Fibroblast of the conjunctiva (primary cell): ENCODE measurements at places on chromosomes 12 and 14.

DNA sequence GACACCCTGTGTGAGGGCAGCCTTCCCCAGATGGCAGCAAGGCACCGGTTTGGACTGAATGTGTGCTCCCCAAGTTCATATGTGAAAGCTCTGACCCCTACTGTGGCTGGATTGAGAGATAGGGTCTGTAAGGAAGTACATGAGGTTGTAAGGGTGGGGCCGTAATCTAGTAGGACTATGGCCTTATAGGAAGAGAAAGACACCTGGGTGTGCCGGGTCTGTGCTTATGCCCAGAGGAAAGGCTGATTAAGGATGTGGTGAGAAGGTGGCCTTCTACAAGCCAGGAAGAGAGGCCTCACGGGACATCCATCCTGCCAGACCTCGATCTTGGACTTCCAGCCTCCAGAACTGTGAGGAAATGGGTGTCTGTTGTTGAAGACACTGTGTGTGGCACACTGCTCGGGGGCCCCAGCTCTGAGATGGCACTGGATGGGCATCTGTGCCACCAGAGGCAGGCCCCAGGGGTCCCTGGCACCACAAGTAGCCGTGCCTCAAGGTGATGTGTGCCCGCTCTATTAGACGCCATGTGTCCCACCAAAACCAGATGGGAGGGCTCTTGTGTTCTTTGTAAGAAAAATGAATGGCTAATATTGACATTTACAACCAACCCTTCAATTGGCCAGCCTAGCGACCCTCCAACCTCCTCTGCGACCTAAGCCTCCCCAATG is 22.0 kb downstream of the FGF6 start:
- DNase-seq: no peak

- no peak for DNase-seq
Observed at GRCh38 chr14:95523051-95523814, 6.8 kb upstream of the SYNE3 start.

- no peak for DNase-seq
Observed at GRCh38 chr12:106602076-106602475, 19.3 kb downstream of the RFX4 start.

DNA sequence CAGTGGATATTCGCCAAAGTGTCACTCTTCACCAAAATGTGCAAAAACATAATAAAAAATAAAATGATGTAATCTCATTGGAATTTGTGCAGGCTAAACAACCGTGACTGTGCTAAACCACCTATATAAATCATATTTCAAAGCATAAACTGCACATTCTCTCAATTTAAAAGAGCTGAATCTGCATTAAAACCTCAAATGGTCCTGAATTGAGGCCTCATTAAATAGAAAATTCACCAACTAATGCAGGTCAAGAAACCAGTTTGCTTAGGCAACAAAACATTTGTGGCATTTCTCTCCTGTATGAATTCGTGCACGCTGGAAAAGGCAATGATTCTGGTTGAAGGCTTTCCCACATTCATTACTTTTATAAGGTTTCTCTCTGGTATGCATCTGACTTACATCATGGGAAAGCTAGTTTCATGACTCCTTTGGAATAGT is 80.1 kb upstream of the IFNG-AS1 start:
- DNase-seq: no peak

DNA sequence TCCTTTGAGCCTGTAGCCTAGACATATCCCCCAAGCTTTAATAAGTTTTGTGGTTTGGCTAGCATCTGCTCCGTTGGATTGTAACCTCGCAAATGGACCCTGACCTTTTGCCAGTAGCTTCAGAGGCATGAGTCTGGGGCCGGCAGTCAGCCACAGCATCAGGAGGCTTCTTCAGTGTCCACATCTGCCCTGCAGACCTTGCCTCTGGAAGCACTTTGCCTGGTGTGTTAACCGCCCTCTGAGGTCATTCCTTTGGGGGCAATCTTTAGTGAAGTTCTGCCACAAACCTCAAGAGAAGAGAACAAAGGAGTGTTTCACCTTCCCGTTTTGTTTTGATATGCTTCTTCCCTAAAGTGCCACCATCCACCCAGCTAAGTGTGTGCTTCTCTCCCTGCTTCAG is 71.4 kb downstream of the GNS start:
- no peak for DNase-seq

GRCh38 chr12:91364471-91365184 is 182.0 kb upstream of the DCN start:
- DNase-seq: no peak

- DNase-seq: no peak
Observed at GRCh38 chr14:96584199-96584906, 82.2 kb downstream of the PAPOLA start.

- no peak for DNase-seq
Observed at GRCh38 chr12:1579651-1580435, 14.5 kb downstream of the FBXL14 start.

DNA sequence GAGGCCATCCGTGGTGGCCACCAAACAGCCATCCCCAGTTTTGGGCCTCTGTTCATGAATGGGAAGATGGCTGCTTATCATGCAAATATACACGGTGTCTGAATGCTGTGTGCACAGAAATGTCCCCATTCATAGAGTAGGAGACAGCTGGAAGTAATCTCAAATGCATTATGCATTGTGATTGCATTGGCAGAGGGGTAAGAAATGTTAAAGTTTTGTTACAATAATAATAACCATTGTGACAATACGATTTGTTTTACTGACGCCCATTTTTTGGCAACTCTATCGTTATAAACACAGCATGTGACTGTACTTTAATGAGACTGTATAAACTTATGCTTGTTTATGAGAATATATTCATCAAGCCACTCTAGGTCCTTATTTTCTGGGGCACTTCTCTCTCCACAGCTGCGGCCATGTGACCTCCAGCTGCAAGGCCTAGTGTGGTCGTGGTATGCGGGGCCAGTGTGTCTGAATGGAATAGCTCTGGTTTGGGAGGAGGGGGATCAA is 474.3 kb downstream of the VRK1 start:
- DNase-seq: no peak

GRCh38 chr12:6071589-6071988 is 52.9 kb downstream of the VWF start:
- no peak for DNase-seq

DNA sequence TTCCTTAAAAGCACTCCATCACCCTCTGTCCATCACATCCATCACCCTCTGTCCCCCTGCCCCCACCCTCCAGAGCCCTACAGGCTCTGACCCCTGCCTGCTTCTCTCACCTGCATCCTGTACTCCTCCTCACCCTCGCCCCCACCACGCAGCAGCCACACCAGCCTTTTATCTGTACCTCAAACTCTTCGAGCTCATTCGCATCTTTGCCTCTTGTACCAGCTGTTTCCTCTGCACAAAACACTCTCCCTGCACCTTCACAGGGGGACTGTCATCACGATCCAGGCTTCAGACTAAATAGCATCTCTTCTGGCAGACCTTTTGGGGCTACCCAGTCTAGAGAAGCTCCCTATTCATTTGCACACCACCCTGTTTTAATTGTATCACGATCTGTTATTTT is 24.1 kb downstream of the TMEM229B start:
- no peak for DNase-seq

- peak; percentile 6 for DNase-seq
Observed at GRCh38 chr12:107570721-107571120, 114.9 kb upstream of the PWP1 start.

GRCh38 chr12:47838286-47838931 is 18.7 kb upstream of the HDAC7 start:
- no peak for DNase-seq

DNA sequence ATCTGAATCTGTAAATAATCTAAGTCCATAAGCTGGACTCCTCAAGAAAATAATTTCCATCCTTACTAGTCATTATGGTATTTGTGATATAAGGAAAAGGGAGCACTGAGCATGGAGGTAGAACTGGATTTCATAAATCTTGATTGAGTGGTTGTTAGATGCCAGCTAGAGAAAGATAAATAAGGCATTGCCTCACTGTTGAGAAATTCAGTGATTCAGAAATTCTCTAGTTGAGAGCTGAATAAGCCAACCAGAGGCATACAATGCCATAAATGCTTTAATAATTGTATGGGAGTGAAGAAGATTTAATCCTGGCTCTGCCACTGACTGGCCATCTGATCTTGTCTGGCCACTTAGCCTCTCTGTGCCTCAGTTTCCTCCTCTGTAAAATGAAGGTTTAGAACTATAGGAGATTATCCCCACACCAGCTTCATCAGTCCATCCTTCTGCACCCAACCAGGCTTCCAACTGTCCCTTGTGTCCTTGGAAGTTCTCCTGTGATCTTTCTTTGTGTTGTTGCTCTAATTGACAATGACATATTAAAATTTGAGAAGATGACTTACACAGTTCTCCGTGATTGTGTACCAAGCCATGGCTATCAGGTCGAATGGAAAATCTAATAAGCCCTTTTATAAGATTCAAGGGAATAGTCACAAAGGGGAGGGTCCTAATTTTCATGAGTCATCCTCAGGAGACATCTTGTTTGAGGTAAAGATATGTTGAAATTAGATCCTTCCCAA is 394.3 kb downstream of the EGLN3 start:
- no peak for DNase-seq
